IMR-90 (cell line): ENCODE measurements at places on chromosomes 13 and 19.

DNA sequence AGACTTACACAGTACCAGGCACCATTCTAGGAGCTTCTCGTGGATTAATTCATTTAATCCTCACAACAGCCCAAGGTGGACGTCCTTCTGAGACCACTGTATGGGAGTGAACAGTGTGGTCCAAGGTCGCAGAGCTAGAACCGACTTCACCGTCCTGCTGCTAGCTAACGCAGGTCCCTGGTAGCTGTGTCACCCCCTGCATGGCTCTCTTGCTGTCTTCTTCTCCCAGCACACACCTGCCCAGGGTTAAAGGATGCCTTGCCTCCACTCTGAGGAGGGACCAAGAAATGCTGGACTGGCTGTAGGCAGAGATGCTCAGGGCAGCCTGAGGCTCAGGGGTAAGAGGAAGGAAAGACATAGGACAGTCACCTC lies 3.0 kb downstream of the AKT2 start:
- no peak for DNase-seq
- peaks cover 33% of the 10 kb centered on the region for H3K4me1 ChIP-seq
- no peaks in the 10 kb centered on the region for H3K27me3 ChIP-seq
- H3K36me3 ChIP-seq = no peaks in the 10 kb centered on the region
- H3K27ac ChIP-seq = no peak overlapping the region
- H3K4me3 ChIP-seq = no peak overlapping the region

DNA sequence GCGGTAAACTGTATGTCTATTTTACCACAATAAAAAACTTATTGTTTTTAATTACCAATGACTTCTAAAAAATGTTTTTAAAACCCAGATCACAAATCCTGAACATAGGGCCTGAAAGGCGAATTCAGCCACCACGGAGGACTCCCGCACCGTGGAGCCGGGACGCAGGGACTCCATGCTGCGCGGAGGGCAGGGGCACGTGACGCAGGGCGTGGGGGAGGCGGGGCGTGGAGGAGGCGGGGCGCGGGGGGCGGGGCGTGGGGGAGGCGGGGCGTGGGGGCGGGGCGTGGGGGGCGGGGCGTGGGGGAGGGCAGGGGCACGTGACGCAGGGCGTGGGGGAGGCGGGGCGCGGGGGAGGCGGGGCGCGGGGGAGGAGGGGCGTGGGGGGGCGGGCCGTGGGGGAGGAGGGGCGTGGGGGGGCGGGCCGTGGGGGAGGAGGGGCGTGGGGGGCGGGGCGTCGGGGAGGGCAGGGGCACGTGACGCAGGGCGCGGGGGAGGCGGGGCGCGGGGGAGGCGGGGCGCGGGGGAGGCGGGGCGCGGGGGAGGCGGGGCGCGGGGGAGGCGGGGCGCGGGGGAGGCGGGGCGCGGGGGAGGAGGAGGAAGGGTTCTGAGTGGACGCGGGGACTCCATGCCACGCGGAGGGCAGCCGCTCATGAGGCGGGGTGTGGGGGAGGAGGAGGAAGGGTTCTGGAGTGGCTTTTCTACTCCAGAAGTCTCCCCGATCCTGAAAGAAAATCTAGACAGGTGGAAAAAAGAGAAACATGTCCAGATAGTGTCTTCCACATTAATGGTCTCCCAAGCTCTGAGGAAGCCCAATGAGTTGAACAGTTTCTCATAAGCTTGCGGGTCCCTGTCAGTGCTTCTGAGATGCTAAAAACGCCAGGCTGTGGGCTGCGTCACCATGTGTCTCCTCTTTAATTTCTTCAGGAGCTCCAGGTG lies 4.4 kb upstream of the PROZ start:
- DNase-seq = peak; percentile 51
- H3K36me3 ChIP-seq = no peaks in the 10 kb centered on the region
- no peaks in the 10 kb centered on the region for H3K27me3 ChIP-seq

GRCh38 chr13:89951341-89951740 lies 1396.1 kb upstream of the MIR17HG start:
- no peaks in the 10 kb centered on the region for H3K27me3 ChIP-seq
- H3K4me1 ChIP-seq = no peaks in the 10 kb centered on the region
- H3K4me3 ChIP-seq = no peak overlapping the region
- no peaks in the 10 kb centered on the region for H3K36me3 ChIP-seq
- no peak overlapping the region for H3K27ac ChIP-seq

- no peaks in the 10 kb centered on the region for H3K36me3 ChIP-seq
- no peak overlapping the region for H3K27ac ChIP-seq
- no peaks in the 10 kb centered on the region for H3K4me1 ChIP-seq
- no peak for DNase-seq
Observed at GRCh38 chr19:16779539-16780163, 49.5 kb upstream of the SIN3B start.

DNA sequence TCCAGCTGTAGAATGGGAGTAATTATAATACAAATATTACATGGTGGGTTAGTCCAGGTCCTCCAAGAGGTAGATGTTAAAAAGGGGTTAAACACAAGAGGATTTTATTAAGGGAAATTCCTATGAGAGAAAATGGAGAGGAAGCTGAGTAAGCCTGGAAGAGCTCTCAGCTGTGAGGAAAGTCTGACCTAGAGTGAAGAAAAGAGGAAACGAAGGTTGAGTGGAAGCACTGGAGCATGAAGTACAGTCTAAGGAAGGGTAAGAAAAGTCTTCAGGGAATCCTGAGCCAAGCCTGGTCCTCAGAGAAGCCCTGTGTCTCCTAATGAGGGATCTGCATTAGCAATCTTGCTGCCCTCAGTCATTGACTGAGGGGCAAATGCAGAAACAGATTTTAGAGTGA lies 506.2 kb downstream of the GPC5 start:
- no peaks in the 10 kb centered on the region for H3K4me1 ChIP-seq
- no peak for DNase-seq
- H3K27ac ChIP-seq = no peak overlapping the region
- no peak overlapping the region for H3K4me3 ChIP-seq
- H3K36me3 ChIP-seq = no peaks in the 10 kb centered on the region

GRCh38 chr19:56120371-56121179 lies 520 bp downstream of the ZNF787 start:
- DNase-seq = peak; percentile 71
- peaks cover 15% of the 10 kb centered on the region for H3K4me1 ChIP-seq
- H3K36me3 ChIP-seq = peaks cover 7% of the 10 kb centered on the region; the same call in 1 of the 2 replicates
- H3K27me3 ChIP-seq = no peaks in the 10 kb centered on the region
- H3K27ac ChIP-seq = peak overlapping the region; percentile 99

GRCh38 chr13:71540098-71540497 lies 326.9 kb downstream of the DACH1 start:
- H3K4me3 ChIP-seq = no peak overlapping the region
- H3K27me3 ChIP-seq = no peaks in the 10 kb centered on the region
- DNase-seq = no peak

- H3K27me3 ChIP-seq = peaks cover 16% of the 10 kb centered on the region
- H3K27ac ChIP-seq = no peak overlapping the region
- H3K36me3 ChIP-seq = no peaks in the 10 kb centered on the region
- no peaks in the 10 kb centered on the region for H3K4me1 ChIP-seq
Observed at GRCh38 chr13:109577191-109577700, 209.1 kb downstream of the IRS2 start.

GRCh38 chr19:39428283-39429112 lies 7.3 kb downstream of the RPS16 start:
- no peak overlapping the region for H3K4me3 ChIP-seq
- H3K36me3 ChIP-seq = peaks cover 35% of the 10 kb centered on the region
- DNase-seq = peak; percentile 96
- H3K27me3 ChIP-seq = no peaks in the 10 kb centered on the region
- peaks cover 19% of the 10 kb centered on the region for H3K4me1 ChIP-seq

- peak; percentile 96 for DNase-seq
- H3K36me3 ChIP-seq = peaks cover 3% of the 10 kb centered on the region; the same call in 1 of the 2 replicates
- no peaks in the 10 kb centered on the region for H3K27me3 ChIP-seq
Observed at GRCh38 chr19:34274827-34275625, 20.7 kb downstream of the GARRE1 start.

DNA sequence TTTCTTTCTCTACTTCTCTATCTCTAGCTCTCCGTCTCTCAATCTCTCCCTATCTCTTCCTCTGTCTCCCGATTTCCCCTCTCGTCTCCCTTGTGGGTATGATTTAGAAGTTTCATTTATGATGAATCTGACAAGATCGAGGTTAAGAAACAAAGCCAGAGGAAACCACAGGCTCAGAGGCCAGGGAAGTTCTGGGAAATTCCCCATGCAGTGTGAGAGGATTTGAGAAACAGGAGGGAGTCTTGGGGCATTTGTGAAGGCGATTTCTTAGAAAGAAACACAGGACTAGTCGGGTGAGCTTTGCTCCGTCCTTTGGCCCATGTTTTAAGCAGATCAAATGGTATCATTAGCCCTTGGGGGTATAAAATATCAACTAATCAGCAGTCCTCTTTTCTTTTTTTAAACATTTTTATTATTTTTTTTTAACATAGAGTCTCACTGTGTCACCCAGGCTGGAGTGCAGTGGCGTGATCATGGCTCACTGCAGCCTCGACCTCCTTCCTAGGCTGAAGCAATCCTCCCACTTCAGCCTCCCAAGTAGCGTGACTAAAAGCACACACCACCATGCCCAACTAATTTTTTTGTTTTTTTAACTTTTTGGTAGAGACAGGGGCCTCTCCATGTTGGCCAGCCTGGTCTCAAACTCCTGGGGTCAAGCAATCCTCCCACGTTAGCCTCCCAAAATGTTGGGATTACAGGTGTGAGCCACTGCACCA lies 25.8 kb downstream of the TNFSF9 start:
- H3K4me3 ChIP-seq = no peak overlapping the region
- DNase-seq = no peak
- H3K27me3 ChIP-seq = no peaks in the 10 kb centered on the region
- H3K27ac ChIP-seq = no peak overlapping the region

DNA sequence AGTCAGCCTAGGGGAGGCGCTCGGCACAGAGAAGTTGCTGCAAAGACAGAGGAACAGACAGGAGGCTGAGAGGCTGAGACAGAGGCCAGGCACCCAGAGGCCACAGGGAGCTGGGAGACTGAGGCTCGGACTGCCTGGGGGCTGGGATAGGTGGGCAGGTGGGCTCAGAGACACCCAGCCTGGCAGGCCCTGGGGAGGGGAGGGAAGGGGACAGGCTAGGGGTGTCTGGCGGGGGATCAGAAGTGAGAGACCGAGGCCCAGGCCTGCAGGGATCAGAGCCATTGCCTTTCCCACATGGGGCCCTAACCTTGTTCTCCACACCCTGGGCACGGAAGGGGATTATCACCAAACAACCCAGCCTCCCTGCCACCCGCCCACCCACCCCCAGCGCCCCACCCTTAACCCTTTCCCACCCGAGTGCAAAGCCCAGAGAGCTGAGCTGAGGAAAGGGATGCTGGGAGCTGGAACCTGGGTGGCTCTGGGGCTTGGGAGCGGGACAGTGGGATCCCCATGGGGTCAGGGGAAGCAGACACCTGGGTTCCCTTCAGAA lies 1.3 kb downstream of the NTN5 start:
- no peaks in the 10 kb centered on the region for H3K4me1 ChIP-seq
- H3K27me3 ChIP-seq = peaks cover 7% of the 10 kb centered on the region
- no peak for DNase-seq
- H3K4me3 ChIP-seq = no peak overlapping the region
- no peak overlapping the region for H3K27ac ChIP-seq

- no peaks in the 10 kb centered on the region for H3K4me1 ChIP-seq
- H3K27ac ChIP-seq = no peak overlapping the region
- no peak for DNase-seq
Observed at GRCh38 chr13:63085851-63086250, 1670.2 kb upstream of the PCDH20 start.

- DNase-seq = no peak
- H3K36me3 ChIP-seq = no peaks in the 10 kb centered on the region
- H3K27me3 ChIP-seq = no peaks in the 10 kb centered on the region
- no peak overlapping the region for H3K27ac ChIP-seq
Observed at GRCh38 chr13:22960827-22961226, 220.0 kb upstream of the SGCG start.

- no peaks in the 10 kb centered on the region for H3K4me1 ChIP-seq
- H3K27me3 ChIP-seq = no peaks in the 10 kb centered on the region; the same call in 1 of the 2 replicates
- H3K4me3 ChIP-seq = no peak overlapping the region
- H3K27ac ChIP-seq = no peak overlapping the region
- no peaks in the 10 kb centered on the region for H3K36me3 ChIP-seq
- DNase-seq = no peak
Observed at GRCh38 chr19:35194012-35194984, 34.2 kb downstream of the FAM187B start.

GRCh38 chr13:99342723-99343315 lies 35.6 kb upstream of the GPR183 start:
- H3K4me3 ChIP-seq = no peak overlapping the region
- DNase-seq = no peak
- H3K27me3 ChIP-seq = no peaks in the 10 kb centered on the region

- H3K27me3 ChIP-seq = no peaks in the 10 kb centered on the region
- no peaks in the 10 kb centered on the region for H3K36me3 ChIP-seq
- H3K4me3 ChIP-seq = no peak overlapping the region
- no peak overlapping the region for H3K27ac ChIP-seq
- DNase-seq = peak; percentile 41
Observed at GRCh38 chr13:23462815-23463559, 29.5 kb upstream of the SACS start.

- H3K4me3 ChIP-seq = peak overlapping the region; percentile 79
- H3K27ac ChIP-seq = 0 out of 2 replicates have a peak overlapping the region, but pooled peaks have one; percentile 12
- H3K4me1 ChIP-seq = peaks cover 22% of the 10 kb centered on the region
- no peaks in the 10 kb centered on the region for H3K36me3 ChIP-seq
- no peaks in the 10 kb centered on the region for H3K27me3 ChIP-seq
Observed at GRCh38 chr13:114315074-114315785, 927 bp downstream of the CHAMP1 start.

DNA sequence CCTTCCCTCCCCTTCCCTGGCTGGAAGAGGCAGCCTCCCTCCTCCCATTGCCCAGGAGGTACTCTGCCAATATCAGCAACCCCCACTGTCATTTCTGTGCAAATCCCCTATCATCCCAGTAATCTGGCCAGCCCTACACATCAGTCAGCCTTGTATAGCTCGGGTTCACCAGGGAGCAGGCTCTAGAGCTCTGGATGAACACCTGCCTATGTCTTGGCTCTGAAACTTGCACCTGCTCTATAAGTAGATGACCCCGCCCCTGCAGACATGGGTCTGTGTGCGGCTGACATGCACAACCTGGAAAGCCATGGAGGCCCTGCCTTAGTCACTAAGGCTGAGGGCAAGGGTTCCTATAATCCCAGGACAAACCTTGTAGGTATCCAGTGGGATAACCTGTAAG lies 1042.9 kb downstream of the UQCRFS1 start:
- no peaks in the 10 kb centered on the region for H3K27me3 ChIP-seq
- no peak for DNase-seq
- H3K4me1 ChIP-seq = no peaks in the 10 kb centered on the region
- H3K4me3 ChIP-seq = no peak overlapping the region

DNA sequence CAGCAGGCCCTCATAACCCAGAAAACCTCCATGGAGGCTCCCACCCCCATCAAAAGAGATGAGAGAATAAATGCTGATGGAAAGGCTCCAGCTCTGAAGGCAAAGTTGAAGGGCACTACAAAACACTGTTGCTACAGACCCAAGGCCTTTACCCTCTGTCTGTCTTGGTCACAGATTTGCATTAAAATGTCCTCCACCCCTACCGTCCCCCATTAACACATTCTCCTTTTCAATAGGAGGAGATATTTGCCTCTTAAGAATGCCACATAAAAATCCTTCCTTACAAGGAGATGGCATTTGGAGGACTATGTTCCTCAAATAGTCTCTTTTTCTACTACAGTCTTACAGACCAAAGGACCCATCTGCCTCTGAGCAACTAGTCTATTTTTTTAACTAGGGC lies 361.5 kb downstream of the ENOX1 start:
- peaks cover 2% of the 10 kb centered on the region; the same call in 1 of the 2 replicates for H3K27me3 ChIP-seq
- H3K4me1 ChIP-seq = no peaks in the 10 kb centered on the region; the same call in 1 of the 2 replicates
- no peak overlapping the region for H3K27ac ChIP-seq
- H3K4me3 ChIP-seq = no peak overlapping the region

- H3K4me1 ChIP-seq = no peaks in the 10 kb centered on the region
- H3K4me3 ChIP-seq = no peak overlapping the region
- H3K27me3 ChIP-seq = no peaks in the 10 kb centered on the region
- no peak for DNase-seq
- H3K27ac ChIP-seq = no peak overlapping the region
- H3K36me3 ChIP-seq = no peaks in the 10 kb centered on the region
Observed at GRCh38 chr19:51466723-51467122, 8.5 kb upstream of the SIGLEC8 start.
